Right atrium auricular region (tissue), 2 donors: ENCODE measurements at places on chromosomes 4 and X. TPM values are rescaled to one million over a fixed set of nuclear protein-coding genes. Genes with fewer than 3 reads are reported as not detected.

The SPRY1 gene
- total RNA-seq = 118 TPM

The NLRP2B gene
- total RNA-seq = not detected

GRCh38 chr4:178881937-178882336 lies 1439.7 kb upstream of the AGA start:
- H3K4me3 ChIP-seq = no peak overlapping the region
- no peak for DNase-seq

GRCh38 chr4:14264437-14264836 lies 636.9 kb upstream of the BOD1L1 start:
- no peaks in the 10 kb centered on the region for H3K36me3 ChIP-seq
- no peak overlapping the region for H3K4me3 ChIP-seq
- no peak overlapping the region for H3K27ac ChIP-seq
- DNase-seq = no peak

The MAGEC1 gene
- total RNA-seq = not detected

DNA sequence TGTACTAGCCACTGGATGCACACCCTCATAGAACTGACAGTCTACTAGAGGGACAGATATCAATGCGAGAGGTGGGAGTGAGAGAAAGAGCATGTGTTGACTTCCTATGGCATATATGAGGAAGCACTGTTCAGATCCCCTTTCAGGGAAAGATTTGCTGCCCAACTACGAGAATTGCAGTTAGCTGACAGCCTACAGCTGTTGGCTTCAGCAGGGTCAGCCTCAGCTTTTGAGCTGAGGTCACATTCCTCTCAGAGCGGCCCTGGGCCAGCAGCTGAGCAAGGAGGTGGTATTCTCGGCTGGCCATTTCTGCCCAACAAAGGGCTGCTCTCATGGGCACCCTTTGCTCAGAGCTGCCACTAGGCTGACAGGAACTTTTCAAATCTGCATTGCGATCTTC lies 580.2 kb downstream of the MID1IP1 start:
- no peaks in the 10 kb centered on the region for H3K4me1 ChIP-seq
- H3K27me3 ChIP-seq = no peaks in the 10 kb centered on the region
- H3K27ac ChIP-seq = no peak overlapping the region
- no peak for DNase-seq
- no peak overlapping the region for H3K4me3 ChIP-seq

The INPP4B gene
- total RNA-seq = 14.8 TPM

DNA sequence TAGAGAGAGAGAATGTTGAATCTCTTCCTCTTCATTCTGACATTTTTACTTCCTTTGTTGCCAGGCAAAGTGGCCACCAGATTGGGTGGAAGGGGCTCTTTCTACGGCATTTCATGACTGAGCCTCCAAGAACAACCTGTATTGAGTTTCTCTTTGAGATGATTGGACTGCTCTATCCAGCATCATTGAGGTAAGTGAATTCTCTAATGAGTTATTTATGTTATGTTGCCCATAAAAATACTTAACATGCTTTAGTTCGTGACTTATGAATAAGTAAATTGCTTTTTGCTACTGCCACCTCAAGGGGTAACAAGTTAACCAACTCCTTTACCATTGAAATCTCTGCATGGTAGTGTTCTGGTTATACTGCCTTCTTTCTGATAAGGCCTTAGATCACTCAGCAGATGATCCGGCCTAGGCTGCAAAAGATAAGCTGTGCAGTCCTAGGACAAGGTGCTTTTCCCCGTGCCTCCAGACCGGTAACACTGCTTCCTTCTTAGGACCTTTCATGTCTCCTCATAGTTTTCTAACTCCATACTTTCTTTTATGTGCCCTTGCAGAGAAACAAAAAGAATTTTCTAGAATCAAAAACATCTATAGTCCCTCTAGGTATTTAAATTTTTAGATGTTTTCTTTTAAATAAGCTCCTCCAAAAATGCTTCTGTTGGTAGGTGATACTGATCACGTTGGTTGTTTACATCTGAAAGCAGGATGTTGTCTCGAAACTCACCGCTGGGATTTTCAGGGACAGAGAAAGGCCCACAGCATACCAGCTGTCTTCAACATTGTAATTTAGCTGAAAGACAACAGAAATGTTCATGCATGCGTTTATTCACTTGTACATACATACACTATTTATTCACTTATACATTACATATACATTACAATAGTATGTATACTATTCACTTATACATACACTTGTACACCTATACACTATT lies 157.1 kb upstream of the RBPJ start:
- H3K27me3 ChIP-seq = no peaks in the 10 kb centered on the region
- no peaks in the 10 kb centered on the region for H3K36me3 ChIP-seq
- peak overlapping the region; percentile 29 for H3K27ac ChIP-seq
- H3K4me3 ChIP-seq = peak overlapping the region; percentile 17

DNA sequence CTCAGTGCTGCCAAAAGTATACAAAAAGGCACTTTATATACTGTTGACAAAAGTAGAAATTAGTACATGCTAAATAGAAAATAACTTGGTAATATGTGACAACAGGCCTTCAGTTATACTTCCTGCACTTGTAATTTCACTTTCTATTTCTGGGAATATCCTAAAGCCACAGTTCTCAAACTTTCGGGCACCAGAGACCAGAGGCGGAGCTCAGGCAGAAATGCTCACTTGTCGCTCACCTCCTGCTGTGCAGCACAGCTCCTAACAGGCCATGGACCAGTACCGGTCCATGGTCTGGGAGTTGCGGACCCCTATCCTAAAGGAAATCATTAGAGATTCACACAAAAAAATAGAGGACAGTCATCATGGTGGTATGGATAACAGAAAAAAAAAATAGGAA lies 25.7 kb downstream of the ACSL4 start:
- H3K4me3 ChIP-seq = peak overlapping the region; percentile 2
- no peaks in the 10 kb centered on the region for H3K4me1 ChIP-seq
- H3K36me3 ChIP-seq = no peaks in the 10 kb centered on the region
- H3K27me3 ChIP-seq = no peaks in the 10 kb centered on the region
